ENCODE measurements at places on chromosomes 4 and X.
A peak's percentile ranks its signal among the peaks of the same experiment; 100 is the strongest.

GRCh38 chr4:152634110-152634760, 45.6 kb downstream of the TMEM154 start:
- DNase-seq, result no peak

DNA sequence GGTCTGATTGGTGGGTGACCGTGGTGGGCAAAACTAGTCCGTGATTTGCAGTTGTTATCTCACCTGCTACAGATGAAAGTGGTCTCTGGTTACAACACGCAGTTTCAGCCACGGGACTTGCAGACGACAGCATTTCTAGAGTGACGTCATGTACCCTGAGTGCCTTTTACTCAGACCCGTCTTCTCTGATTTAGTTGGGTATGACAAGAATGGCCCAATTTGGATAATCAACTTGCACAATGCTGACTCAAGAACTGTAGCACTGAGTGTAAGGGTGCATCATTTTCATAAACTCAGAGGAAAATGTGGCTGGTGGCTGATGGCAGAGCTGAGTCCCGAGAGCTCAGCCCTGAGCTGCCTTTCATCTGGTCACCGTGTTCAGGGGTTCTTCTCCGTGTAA, 281.4 kb upstream of the FRG1 start:
- DNase-seq, result no peak

- no peak for DNase-seq
Measured at GRCh38 chr4:16858275-16858752, 40.1 kb downstream of the LDB2 start.

- DNase-seq, result no peak
Measured at GRCh38 chr4:5700459-5700858, 7.9 kb downstream of the EVC2 start.

DNA sequence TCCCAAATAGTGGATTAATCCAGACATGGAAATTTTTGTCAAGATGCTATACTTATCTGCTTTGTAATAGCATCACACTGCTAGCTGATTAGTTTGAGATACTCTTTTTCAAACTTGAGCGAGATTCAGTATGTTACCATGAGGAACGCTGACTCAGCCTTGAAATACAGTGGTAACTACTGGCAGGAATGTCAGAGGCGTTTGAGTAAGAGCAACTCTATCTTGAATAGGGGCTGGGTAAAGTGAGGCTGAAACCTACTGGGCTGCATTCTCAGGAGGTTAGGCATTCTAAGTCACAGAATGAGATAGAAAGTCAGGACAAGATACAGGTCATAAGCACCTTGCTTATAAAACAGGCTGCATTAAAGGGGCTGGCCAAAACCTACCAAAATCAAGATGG, 2519.6 kb downstream of the ARAP2 start:
- DNase-seq, result no peak

DNA sequence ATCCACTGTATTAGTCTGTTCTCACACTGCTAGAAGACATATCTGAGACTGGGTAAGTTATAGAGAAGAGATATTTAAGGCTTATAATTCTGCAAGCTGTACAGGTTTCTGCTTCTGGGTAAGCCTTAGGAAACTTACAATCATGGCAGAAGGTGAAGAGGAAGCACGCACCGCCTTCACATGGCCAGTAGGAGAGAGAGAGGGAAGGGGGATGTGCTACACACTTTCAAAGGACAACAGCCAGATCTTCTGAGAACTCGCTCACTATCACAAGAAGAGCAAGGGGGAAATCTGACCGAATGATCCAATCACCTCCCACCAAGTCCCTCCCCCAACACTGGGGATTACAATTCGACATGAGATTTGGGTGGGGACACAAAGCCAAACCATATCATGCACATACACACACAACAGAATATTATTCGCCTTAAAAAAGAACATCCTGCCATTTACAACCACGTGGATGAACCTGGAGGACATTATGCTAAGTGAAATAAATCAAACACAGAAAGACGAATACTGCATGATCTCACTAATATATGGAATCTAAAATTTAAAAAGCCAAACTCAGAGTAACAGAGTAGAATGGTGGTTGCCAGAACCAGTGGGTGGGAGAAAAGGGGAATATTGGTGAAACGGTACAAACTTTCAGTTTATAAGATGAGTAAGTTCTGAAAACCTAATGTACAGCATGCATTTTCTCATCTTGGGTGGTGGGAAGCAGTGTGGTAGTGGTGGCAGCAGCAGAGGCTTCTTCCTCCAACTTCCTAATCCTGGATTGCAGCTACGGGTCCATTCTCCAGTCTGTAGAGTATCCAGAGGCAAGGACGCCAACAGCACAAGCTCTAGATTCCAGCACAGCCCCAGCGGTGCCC, 12.8 kb downstream of the FRYL start:
- DNase-seq, result no peak

- no peak for DNase-seq
Measured at GRCh38 chrX:117610806-117611205, 505.8 kb downstream of the KLHL13 start.

DNA sequence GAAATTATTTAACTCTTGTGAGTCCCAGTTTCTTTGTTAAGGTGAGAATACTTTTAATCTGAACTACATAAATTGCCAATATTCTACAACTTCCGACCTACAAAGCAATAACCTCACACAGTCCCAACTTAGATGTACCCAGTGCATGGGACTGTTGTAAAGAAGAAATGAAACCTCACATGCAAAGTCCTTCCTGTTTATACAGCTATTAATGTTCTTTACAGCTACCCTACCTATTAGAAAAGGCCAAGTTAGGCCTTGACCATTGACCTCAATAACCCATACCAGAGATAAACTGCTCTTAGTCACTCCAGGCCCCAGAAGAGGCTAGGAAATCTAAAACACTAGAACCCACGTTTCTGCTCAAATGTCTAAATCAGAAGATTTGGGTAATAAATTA, 920.1 kb upstream of the TENM3 start:
- no peak for DNase-seq

- DNase-seq, result no peak
Measured at GRCh38 chr4:1907848-1908525, 36.8 kb downstream of the NSD2 start.

- peak; percentile 55 for DNase-seq
Measured at GRCh38 chr4:99144070-99144469, at the start of gene ADH4. Gene ADH4 (minus strand): TSS chr4:99144297. CDS start chr4:99144222, 75 bp downstream.

DNA sequence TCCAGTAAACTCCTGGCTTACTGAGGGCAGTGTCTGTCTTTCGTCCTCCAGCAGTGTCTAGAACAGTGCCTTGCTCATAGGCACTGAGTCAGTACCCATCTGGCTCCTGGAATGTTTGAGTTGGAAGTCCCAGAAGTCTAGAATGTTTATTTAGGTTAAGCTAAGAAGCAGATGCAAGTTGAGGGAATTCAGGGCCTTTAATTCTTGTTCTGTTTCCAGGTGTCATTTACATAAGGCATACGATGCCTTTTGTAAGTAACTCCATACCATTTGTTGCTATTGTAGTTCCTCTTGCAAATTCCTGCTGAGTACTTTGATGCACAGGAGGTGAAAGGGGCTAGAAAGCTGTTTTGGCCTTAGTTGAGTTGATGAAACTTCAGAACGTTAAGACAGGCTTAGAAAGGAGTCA, 22.2 kb downstream of the ARHGAP10 start:
- no peak for DNase-seq

DNA sequence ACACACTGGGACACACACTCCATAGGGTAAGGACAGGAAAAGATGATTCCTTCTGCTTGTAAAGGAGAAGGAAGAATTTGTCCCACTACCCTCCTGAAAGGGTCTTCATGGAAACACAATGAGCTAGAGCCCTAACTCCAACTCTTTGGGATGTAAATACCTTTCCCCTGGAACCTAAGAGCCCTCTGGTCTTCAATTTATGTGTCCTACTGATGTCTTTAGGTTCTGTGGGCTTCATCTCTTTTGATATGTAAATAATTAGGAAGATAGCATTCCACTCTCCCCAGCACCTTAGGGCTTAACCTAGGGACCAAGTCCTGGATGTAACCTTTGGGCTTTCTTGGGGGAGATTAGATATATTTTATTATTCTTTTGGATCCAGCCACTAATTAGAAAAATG, 38.3 kb downstream of the PF4 start:
- DNase-seq, result no peak

DNA sequence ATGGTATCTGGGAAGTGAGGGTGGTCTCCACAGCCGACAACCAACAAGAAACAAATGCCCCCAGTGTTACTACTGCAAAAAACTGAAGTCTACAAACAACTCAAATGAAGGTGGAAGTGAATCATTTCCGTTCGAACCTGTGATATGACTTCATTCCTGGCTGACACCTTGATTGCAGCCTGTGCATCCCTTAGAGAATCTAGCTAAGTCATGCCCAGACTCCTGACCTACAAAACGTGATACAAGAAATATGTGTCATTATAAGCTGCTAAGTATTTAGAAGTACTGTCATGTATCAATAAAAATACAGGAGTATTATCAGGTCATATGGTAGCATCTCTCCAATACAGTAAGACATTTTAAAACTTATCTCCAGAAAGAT, 959.7 kb upstream of the LCORL start:
- no peak for DNase-seq

- DNase-seq, result no peak
Measured at GRCh38 chr4:103892586-103892985, 172.8 kb upstream of the TACR3 start.

GRCh38 chr4:136112116-136112515, 1420.2 kb downstream of the PCDH18 start:
- no peak for DNase-seq

GRCh38 chr4:160631044-160631443, 1528.2 kb downstream of the RAPGEF2 start:
- DNase-seq, result no peak

DNA sequence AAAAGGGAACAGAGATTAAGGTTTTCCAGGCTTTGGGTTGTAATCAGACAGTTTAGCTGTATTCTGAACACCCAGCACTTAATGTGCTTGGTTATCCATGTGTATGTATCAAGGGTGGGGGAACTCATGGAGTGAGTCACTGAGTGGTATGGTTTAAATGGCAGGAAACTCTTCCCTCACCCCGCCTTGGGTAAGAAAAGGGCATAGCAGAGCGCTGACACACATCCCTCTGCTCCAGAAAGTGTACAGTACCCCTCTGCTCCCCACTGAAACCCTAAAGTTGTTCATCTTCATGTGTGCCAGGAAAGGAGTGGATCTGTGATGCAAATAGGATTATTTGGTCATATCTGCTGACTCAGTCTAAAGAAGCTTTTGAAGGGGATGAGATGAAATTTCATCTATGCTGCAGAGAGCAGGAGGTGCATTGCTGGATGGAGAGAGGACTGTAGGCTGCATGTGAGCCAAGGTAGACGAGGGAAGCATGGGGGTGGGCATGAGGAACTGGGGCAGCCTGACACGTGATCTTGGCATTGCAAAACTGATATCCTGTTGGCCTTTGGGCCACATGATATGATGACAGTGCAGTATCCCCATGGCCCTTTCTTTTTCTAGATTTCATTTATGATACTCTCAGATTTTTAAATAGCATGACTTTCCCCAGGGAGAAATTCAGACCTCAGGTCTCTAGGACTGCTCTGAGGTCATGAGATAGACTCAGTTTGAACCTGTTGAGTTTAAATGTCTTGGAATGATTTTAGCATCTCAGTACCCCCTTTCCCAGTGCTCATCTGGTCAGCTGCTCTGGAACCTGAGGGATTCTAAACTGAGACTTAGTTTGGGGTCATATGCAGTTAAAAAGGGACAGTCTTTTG, 84.8 kb downstream of the TMEM164 start:
- no peak for DNase-seq

DNA sequence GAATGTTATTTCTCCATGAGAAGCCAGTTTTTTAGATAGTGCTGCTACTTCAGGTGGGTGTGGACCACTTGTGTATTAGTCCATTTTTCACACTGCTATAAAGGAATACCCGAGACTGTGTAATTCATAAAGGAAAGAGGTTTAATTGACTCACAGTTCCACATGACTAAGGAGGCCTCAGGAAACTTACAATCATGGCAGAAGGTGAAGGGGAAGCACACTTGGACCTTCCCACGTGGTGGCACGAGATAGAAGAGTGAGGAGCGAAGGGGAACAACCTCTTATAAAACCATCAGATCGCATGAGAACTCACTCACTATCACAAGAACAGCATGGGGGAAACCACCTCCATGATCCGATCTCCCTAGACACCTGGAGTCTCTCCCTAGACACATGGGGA, 3.4 kb upstream of the PPID start:
- no peak for DNase-seq

DNA sequence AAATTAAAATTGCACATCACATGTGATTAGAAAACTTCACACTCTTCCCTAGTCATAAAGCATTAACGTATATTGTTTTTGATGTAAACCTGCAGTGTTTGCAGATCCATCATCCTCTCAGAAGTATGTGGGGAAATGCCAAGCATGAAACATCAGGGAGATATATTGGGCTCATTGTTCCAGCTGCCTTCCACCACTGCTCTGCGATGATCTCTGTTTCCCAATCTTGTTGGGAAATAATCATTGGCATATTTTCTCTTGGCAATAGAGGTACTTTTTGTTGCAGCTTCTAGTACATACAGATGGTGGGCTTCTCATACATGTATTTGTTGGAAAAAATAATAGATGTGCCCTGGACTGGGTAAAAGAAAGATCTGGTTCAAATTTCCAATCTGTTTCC, 466.3 kb upstream of the HS3ST1 start:
- DNase-seq, result no peak

GRCh38 chr4:183789657-183790056, 115.5 kb upstream of the STOX2 start:
- no peak for DNase-seq

DNA sequence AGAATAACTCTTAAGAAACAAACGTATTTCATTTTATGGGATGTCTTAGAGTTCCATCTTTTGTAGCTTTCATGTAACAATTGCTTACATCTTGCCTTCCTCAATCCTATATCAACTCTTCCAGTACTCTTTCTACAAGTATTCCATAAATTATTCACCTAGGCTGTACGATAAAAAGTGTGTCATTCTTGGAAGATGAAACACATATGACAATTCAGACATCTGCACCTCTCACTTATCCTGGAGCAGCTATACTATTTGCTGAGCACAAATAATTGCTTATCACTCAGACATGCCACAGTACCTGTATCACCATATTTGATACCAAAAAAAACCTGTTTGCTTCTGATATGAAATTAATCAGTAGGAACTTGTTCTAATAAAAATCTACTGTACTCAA, 1.0 kb downstream of the POF1B start:
- DNase-seq, result no peak

- DNase-seq, result no peak
Measured at GRCh38 chr4:45131020-45131419, 404.7 kb upstream of the GNPDA2 start.

GRCh38 chrX:11533199-11533651, 132.5 kb downstream of the ARHGAP6 start:
- no peak for DNase-seq

- no peak for DNase-seq
Measured at GRCh38 chrX:132435222-132435621, 53.6 kb downstream of the MBNL3 start.

All from Peyer's patch (tissue), 4 donors.